ENCODE measurements at places on chromosomes 5 and 9.

DNA sequence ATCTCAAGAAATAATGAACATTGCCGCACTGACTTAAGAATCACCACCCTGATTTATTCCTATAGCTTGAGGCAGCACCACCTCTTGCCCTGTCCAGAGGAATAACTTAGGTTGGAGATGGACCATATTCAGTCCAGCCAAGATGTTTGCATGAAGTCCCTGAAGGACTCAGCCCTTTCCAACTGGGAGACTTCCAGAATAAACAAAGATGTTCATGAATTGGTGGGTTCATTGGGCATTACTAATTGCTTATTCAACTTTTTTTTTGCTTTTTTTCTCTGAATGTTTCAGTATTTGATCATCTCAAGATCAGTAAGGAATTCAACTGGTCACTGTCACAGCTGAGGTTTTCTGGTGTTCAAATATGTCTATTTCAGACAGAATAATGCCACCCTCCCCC lies 470.6 kb downstream of the CCDC171 start:
- no peak for DNase-seq

DNA sequence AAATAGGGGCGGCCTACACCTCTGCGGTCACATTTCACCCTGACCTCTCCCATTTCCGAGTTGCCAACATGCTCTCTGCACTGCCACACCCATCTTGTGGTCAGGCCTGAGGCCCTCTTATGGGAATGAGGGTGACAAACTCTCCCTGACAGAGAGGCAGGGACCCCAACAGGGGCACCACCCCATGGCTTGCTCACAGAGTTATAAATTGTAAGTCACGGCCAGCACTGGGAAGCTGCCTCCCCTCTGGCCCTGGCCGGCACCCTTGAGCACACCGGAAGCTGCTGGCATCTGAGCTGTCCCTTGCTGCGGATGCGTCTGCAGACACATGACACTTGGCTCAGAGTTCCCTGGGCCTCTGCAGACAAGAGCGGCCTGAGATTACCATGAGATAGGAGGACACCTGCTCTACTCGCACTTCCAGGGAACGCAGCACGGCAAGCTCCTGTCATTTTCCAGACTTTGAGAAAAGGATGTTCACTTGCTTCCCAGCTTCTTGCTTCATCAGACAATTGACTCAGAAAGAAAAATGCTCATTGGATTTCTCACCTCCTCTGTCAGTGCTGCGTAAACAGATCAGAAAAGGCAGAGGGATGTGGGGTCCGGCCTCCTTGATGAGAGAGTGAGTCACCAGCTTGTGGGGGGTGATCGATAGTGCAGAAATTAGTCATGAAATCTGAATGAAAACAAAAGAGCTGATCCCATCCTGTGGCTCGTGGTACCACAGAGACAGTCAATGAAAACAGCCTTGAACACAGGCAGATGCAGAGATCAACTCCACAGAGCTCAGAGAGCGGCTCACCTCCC lies 269.8 kb downstream of the SYK start:
- no peak for DNase-seq

GRCh38 chr5:106827061-106827460 lies 843.7 kb downstream of the EFNA5 start:
- DNase-seq = no peak

DNA sequence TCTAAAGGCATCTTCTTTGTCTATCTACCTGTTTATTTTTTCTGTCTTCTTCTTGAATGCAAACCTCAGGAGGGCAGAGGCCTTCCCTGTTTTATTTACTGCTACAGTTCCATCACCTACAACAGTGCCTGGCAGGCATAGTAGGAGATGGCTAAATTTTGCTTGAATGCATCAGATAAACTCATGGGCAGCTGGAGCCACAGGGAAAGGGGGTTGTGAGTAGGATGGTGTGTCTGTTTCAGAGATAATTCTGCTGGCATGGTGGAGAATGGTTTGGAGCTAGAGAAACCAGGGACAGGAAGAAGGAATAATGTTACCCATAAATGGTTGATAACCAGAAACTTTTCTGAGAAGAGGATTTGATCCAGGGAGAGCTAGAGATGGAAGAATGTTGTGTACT lies 189.8 kb upstream of the BRINP1 start:
- DNase-seq = no peak

DNA sequence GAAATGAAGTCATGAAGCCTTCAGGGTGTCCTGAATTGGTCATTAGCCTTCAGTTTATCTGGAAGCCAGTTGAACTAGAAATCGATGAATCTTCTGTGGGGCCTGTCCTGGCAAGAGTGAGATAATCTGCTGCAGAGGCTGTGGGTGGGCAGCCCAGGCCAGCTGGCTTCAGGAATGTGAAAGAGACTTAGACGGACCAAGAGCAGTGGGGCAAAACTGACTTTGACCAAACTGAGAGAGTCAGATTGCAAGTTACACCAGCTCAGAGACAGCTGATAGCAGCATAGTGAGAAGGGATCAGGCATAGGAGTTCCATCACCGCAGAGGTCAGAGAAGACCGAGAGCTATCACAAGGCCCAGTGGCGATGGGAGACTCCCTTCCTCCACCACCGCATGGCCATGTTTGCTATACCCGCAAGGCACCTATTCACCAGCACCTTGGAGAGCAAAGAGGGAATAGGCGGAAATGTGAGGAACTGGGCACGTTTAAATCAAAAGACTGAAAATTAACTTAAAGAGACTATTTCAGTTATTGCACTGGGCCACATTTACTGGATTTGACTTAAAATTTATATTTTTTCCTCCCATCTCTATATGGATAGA lies 50.0 kb upstream of the GLIS3 start:
- DNase-seq = no peak

GRCh38 chr5:36393656-36394428 lies 92.1 kb upstream of the RANBP3L start:
- DNase-seq = no peak

DNA sequence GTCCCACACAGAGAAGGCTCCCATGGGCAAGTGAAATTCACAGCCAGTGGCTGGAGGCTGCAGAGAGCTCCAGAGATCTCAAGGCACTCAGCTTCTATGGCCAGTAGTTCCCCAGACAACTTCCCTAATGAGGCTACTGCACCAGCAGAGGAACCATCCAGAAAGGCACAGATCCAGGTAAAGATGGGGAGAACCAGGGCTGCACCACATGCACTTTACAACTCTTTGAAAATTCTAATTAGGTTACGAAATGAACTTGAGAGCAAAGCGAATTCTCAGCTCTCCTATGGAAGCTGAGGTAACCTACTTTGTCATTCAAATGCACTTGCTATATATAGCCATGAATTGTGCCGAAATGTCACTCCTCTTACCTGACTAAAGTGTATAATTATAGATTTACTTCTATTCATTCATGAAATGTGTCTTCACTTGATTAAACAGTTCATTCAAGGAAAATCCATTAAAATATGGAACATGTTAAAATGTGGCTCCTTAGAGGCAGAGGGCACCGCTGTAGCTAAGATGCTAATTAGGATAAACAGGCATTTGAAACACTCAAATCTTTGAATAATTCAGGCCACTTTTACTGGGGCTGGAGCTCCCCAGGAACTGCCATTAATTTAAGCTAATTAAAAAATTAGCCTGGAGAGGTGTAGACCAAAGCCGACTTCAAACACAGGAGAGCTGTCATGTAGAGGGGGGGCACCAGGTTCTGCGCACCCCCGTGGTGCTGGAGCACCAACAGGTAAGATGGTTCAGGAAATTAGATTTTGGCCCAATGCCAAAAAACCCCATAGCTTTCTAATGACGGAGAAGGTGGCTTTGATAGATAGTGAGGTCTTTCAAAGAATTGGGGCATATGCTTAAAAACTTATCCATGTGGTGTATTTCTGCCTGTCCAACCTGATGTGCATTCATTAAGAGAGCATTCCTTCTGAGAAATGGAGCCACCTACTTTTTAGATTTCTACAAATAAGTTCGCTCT lies 204.1 kb downstream of the GABBR2 start:
- no peak for DNase-seq

GRCh38 chr5:114500756-114501155 lies 138.9 kb downstream of the KCNN2 start:
- no peak for DNase-seq

DNA sequence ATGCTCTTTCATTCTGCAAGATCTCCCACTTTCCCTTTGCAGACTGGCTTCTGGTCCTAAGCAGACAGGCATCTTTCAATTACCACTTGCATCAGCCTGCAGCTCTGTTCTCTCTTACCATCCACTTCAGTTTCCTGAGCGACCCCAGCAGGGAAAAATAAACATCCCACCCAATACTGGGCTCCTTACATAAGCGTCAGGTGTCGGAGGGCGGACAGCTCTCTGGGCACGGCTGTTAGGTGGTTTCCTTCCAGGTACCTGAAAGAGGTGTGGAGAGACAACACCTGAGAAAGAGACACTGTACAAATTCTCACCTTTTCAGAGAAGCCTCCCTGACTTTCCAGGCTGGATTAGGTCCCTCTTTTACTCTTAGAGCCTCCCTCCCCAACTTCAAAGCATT lies 145.1 kb upstream of the PANK3 start:
- DNase-seq = no peak

- DNase-seq = no peak
Measured at GRCh38 chr9:112726428-112726827, 8.5 kb upstream of the INIP start.

GRCh38 chr9:15182730-15183129 lies 124.3 kb downstream of the TTC39B start:
- no peak for DNase-seq

DNA sequence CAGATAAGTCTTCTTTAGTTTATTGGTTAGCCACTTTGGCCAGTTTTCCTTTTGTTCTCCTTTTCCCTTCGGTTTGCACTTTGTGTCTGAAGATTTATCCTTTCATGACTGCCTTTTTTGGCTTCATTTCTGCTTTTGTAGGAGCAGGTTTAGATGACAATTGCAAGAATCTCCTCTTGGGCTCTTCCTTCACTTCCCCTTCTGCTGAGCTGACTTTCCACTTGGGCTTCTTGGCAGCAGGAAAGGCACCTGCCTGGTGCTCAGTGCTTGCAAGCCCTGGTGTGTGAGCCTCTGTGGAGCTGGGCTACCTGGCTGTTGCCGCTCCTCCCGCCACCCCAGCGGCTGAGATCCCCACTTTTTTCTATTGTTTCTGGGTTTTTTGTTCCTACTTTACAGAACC lies 7.3 kb downstream of the CCDC112 start:
- no peak for DNase-seq

DNA sequence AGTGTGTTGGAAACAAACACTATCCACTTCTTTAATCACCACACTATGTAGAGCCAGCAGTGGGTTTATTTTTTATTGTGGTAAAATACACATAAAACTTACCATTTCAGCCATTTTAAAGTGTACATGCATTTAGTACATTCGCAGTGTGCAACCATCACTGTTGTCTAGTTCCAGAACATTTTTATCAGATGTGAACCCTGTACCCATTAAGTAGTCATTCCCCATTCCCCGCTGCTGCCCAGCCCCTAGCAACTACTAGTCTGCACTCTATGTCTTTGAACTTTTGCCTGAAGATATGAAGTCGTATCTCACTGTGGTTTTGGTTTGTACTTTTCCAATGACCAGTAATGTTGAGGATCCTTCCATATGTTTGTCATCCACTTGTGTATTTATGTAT lies 30.2 kb upstream of the F2R start:
- DNase-seq = no peak

DNA sequence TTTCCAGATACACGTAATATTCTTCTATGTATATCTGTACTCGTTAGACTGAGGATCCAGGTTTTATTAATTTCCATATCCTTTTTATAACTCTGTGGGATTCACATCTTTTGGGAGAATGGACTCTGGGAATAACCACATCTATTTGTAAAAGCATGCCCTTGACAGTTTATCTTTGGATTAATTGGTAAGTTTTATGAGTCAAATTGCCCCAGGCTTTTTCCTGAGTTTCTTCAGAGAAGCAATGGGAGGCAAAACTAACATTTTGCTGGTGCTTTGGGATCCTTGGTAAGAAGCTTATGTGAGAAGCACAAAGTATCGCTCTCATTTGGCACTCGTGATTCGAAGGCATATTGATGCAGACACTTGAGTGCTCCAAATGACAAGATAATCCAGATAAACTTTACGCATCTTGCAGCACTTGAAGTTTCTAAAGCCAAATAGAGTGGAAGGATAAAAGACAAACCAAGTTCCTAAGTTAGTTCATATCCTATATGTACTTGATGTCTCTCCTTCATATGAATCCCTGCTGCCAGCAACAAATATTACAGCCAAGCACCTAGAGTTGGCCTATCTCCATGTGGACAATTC lies 324.7 kb downstream of the TLE4 start:
- DNase-seq = peak; percentile 12

DNA sequence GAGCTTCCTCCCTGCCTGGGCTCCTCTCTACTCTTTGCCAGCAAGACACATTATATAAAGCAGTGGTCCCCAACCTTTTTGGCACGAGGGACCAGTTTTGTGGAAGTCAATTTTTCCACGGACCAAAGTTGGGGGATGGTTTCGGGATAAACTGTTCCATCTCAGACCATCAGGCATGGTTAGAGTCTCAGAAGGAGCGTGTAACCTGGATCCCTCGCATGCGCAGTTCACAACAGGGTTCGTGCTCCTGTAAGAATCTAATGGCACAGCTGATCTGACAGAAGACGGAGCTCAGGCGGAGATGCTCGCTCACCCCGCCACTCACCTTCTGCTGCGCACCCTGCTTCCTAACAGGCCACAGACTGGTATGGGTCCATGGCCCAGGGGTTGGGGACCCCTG lies 142.8 kb downstream of the LIFR start:
- no peak for DNase-seq

GRCh38 chr9:89850631-89851325 lies 246.0 kb downstream of the GADD45G start:
- DNase-seq = no peak

Measured in SK-N-MC (cell line).